ENCODE measurements at places on chromosomes 5 and 9.

DNA sequence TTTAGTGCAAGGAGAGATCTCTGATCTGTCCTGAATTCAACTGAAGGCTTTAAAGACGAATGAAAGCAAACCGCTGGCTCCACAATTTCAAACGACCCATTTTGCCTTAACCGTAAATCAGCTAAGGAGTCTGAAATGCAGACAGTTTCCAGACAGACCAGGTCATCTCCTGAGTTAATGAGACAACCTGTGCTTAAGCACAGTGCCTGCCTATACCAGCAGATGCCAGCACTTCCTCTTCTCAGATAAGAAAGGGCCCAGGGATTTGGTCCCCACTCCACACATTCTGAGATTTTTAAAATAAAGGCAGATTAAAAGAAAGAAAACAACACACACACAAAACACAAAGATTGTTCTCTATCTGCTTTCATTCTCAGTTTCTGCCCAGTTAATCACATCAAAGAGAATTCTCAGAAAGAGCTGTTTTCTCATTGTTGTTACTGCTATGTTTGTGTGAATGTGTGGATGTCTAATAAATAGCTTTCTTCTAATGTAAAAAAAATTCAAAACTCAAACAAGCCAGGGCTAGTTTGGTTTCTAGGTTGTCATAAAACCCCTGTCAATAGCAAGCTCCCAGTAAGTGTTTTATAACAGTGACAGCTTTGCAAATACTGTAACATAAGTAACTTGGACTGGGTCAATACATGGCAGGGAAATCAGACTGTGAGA is 157.7 kb upstream of the SLC24A2 start:
- DNase-seq: no peak

- DNase-seq: no peak
Measured at GRCh38 chr9:113572076-113572861, 108.7 kb downstream of the RGS3 start.

DNA sequence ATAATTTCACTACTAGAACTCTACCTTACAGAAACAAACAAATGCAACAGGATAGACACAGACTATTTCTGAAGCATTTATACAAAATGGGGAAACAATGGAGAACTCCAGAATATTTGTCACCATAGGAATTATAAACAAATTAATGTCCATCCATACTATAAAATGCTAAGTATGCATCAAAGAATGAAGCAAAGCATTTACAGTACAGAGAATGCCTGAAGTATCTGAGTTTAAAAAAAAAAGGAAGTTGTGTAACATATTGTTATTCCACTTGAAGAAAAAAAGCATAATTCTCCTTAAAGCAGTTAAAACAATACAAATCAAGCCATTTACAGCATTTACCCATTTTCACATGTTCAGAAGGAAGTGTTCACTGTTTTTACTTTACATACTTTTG is 53.0 kb downstream of the DROSHA start:
- peak; percentile 34 for DNase-seq

DNA sequence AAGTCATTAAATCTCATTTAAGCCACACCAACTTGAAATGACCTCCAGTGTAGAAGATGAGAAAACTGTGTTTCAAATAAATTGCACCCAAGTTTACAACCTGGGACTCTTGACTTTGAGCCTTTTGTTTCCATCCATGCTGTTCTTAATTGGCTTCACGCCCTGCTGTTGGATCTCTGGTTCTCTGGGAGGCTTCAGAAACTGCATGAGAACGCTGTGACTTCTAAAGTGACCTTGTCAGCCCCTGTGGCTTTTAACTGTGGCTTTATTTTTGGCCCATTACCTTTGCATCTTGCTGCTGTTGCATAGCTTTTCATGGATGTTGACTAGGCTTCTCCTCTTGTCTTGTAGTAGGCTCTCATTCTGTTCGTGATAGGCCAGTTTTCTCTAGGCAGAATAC is 29.3 kb downstream of the TNFAIP8 start:
- DNase-seq: no peak

DNA sequence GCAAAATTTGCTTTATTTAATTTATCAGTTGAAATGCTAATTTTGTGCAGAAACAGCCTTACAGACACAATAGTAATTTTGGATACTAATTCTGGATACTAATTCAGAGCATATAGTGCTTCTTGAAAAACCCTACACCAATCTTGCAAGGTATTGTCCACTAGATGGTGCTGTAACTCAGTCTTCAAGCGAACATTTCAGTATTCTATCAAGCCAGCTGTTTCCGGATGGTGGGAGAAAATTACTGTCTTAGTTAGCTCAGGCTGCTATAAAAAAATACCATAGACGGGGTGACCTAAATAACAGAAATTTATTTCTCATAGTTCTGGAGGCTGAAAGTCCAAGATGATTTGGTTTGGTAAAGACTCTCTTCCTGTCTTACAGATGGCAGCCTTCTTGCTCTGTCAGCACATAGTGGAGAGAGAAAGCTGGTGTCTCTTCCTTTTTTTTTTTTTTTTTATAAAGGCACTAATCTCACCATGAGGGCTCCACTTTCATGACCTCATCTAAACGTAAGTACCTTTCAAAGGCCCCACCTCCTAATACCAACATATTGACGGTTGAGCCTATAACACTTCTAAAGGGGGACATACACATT is 1306.5 kb upstream of the CDH9 start:
- peak; percentile 29 for DNase-seq
